ENCODE measurements at places on chromosomes 4 and X.

- no peak for DNase-seq
Observed at GRCh38 chr4:38169524-38169923, 209.3 kb downstream of the PTTG2 start.

- no peak for DNase-seq
Observed at GRCh38 chrX:97050392-97050791, 166.7 kb downstream of the RPA4 start.

DNA sequence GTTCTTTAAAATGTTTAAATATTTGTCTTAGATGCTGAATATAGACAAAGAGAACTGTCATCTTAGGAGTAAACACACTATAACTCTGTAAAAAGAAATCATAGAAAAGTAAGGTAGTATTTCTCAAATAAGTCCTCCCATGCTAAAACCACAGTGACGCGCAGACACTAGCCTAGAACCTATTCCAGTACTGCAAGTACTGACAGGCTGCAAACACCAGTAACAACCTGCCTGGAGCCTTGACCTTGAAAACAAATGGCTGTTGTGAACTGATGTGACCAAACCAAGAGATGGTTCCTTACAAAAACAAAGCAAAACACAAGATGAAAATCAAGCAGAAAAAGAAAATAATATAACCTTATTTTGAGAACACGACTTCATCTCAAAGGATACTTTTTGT, 8.5 kb downstream of the TIFA start:
- DNase-seq = no peak

DNA sequence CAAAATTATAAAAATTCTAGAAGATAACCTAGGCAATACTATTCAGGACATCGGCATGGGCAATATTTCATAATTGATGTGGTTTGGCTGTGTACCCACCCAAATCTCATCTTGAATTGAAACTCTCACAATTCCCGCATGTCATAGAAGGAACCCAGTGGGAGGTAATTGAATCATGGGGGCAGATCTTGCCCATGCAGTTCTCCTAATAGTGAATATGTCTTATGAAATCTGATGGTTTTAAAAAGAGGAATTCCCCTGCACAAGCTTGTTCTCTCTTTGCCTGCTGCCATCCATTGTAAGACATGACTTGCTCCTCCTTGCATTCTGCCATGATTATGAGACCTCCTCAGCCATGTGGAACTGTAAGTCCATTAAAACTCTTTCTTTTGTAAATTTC, 77.7 kb downstream of the DDX60 start:
- no peak for DNase-seq

DNA sequence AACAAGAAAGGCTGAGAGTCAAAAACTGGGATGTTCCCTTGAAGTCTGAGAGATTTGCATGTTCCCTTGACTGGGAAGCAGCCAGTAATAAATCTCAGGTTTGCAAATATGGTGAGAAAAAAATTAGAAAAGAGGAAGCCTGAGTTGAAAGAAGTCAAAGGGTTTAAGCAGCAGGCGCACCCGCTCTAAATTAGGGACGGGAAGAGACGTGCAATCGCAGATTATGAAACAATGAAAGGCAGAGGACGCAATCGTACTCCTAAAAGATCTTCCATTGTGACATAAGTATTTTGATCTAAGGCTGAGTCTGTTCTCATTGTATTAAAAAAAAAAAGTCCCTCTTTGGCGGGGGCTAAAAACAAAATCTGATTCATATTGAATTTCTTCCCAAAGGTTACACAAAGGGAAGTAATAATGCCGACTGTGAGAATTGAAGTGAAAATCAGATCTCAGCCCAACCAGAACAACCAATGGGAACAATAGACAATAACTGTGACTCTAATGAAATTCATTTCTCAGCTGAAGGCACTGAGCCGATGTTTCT, 28.2 kb downstream of the SAT1 start:
- peak; percentile 30 for DNase-seq

DNA sequence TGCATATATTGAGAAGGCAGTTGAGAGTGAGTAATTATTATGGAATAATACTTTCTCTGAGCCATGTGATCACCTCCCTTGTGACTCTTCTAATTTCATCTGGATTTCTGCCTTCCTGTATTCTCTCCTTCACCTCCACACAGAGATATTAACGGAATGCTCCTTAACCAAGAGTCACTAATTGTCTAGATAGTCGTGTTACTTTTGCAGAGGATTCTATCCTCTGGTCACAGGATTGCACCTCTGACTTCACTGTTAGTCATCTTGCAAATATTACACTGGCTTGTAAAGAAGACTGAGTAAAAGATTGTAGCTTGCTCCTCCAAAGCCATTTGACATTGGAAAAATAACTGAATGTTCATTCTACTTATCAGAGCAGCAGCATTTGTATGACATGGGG, 160.9 kb downstream of the SH2D1A start:
- DNase-seq = no peak

GRCh38 chr4:86536151-86536550, 58.0 kb upstream of the PTPN13 start:
- DNase-seq = no peak

DNA sequence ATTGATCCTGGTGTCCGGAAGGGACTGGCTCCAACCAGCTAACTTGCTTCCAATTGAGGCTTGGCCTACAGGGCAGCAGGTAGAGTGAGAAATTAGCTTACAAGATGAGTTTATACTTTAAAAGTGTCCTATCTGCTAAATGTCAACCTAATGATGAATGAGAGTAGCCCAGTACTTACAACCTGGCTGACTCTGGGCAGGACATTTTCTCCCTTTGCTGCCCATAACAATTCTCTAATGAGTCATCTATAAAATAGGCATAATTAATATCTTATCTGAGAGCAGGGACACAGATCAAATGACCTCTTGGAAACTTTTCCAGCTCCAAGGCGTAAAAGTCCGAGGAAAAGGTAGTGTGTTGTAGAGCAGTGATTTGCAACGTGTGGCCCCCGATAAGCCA, 398.4 kb upstream of the BOD1L1 start:
- DNase-seq = no peak

GRCh38 chrX:105191878-105192277, 28.6 kb downstream of the TEX13A start:
- no peak for DNase-seq

- DNase-seq = no peak
Observed at GRCh38 chr4:74649193-74649592, 145.1 kb downstream of the BTC start.

GRCh38 chr4:1459722-1460511, 53.7 kb upstream of the NKX1-1 start:
- peak; percentile 41 for DNase-seq

GRCh38 chrX:136227948-136228838, 23.0 kb downstream of the MAP7D3 start:
- DNase-seq = no peak

- DNase-seq = no peak
Observed at GRCh38 chrX:36684053-36684452, 324.1 kb upstream of the FAM47C start.

DNA sequence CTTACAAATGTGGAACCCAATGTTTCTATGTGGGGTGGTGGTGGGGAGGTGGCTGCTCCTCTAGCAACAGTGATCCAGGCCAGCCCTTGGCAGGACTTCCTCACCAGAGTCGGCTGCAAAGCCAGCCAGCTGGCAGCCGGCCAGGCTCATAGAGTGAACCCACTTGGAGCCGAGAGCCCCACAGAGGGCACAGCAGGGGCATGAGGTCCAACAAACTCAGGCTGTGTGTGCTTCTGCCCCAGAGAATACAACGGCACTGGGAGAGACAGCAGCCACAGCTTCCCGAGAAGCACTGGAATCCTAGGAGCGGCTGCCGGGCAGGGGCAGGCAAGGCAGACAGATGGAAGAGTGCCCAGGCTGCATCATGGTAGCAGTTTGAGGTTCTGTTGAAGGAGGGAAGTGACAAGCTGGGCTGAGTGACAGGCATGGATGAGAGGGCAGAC, 23.5 kb upstream of the SOWAHD start:
- no peak for DNase-seq

GRCh38 chrX:51336584-51336983, 4.0 kb downstream of the NUDT10 start:
- DNase-seq = peak; percentile 74

- peak; percentile 37 for DNase-seq
Observed at GRCh38 chr4:174521800-174522182, 497 bp downstream of the HPGD start.

DNA sequence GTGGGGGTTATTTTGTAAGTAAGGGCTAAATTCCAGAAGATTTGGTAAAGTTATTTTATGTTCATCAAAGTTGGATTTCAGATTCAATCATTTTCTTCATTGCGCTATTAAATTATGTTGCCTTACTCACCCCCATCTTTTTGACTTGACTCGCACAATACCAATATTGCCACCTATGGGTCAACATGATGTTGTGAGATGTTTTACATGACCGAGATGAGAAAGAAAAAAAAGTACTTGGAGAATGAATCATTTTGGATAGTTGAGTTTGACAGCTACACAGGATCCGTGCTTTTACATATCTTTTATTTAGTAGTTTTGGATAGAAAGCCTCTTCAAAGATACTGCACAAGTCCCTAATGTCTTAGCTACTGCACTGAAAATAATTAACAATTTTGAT, 224.2 kb upstream of the EMCN start:
- peak; percentile 30 for DNase-seq

DNA sequence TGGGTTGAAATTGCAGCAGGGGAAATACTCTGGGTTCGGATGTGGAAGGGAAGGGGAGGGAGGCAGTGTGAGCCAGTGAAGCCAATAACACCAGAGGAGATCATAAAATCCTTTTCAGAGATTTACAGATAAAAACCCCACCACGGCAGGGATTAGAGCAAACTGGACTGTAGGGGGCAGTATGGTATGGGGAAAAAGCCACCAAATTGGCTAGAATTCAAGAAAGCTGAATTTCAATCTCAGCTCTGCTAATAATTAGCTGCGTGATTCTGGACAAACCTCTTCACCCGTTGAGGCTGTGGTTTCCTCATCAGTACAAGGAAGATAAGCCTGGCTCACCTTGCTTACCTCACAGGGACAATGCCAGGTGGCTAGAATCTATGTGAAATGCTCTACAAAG, 108.1 kb downstream of the ATG4A start:
- peak; percentile 78 for DNase-seq

DNA sequence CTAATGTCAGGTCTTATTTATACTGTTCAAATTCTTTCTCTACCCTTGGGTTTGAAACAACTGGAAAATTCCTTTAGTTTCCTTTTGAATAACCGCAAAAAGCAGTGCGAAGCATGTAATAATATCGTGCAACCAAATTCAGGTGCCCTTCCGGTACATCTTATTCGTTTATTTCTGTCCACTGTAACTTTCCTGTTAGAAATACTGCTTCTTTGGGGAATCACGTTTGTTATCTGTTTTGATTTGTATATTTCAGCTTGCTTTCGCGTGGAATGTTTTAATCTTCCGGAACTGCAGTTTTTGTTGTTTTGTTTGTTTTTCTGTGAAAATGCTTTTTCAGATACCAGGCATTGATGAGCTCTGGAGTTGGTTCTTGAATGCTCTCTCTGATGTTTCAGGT, 85.7 kb upstream of the HPRT1 start:
- no peak for DNase-seq

DNA sequence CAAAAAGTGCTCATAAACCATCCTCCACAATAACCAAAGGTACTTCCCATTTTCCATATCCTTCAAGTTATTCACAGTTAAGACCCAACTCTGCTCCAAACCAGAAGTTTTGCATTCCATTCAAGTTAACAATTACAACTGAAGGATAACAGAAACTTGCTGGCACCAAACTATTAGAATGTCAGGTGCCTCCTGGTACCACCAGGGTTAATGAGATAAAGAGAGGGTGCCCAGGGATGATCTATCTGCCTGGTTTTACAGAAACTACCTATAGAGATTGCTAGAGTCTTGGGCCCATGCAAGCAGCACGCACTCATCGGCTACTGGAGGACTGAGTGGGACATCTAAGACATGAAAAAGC, 114.6 kb downstream of the RBM47 start:
- no peak for DNase-seq

GRCh38 chr4:138981930-138982390, 33.6 kb upstream of the NOCT start:
- DNase-seq = no peak

GRCh38 chr4:14000091-14000814, 372.7 kb upstream of the BOD1L1 start:
- DNase-seq = no peak

Data from HAP-1 (cell line).